NCI-H2081 treated with DMSO at 0.1 percent for 48 hours (cell line): ENCODE measurements at places on chromosomes 7 and 10.

- peak; percentile 3 for DNase-seq
These were observed 18.1 kb upstream of the LIPK start for GRCh38 chr10:88687853-88688467.

DNA sequence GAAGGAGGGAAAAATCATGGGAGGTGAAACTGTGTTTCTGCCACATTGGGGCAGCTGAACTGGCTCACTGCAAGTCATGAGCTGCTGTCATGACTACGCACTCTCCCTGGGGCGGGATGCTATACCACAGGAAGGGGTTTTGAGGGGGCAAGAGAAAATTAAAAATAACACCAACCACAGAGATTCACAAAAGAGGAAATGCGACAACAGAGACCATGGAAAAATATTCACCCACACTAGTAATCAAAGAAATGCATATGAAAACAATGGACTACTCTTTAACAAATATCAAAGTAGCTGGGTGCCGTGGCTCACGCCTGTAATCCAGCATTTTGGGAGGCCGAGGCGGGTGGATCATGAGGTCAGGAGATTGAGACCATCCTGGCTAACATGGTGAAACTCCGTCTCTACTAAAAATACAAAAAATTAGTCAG is 65.2 kb upstream of the TM9SF3 start:
- DNase-seq = no peak

GRCh38 chr7:6256109-6256483 is 16.3 kb downstream of the CYTH3 start:
- no peak for DNase-seq

GRCh38 chr10:11853468-11853867 is 30.3 kb downstream of the PROSER2 start:
- DNase-seq = no peak

GRCh38 chr7:132709971-132710567 is 133.8 kb upstream of the PLXNA4 start:
- DNase-seq = no peak
